ENCODE measurements at places on chromosomes 7 and 10.

DNA sequence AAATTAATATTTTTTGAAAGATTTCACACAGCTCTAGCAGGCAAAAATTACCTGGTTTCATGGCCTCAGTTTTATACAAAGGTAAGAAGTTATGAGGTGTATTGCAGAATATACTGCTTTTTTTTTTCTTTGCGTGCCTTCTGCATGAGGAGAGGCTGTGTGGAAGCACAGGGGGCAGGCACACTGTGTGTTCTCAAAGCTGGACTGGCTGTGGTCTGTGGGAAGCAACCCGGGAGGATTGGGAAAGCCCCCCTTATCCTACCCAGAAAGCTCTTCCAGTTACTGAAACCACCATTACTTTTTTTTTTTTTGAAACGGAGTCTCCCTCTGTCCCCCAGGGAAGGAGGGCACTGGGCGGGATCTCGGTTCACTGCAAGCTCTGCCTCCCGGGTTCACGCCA, 25.0 kb downstream of the ADARB2 start:
- no peak for DNase-seq

DNA sequence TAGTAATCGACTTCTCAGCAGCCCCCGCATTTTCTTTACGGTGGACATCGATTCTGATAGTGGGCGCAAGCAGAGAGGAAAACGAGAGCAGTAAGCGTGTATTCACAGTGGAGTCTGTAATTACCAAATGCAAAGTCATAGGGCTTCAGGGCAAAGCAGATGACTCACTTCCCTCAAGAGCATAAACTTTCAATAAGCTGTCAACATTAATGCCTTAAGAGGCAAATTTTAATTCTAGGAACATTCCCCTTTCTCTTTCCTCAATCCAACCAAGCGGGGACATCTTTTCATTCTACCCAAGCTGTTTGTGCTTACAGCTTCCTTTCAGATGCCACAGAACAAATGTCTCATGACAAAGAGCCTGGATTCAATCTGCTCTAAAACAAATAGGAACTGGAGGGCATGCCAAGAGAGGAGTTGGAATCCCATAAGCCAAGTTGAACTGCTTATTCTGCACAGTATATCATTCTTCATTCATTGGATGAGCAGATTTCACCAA, 48.6 kb downstream of the MALSU1 start:
- no peak for DNase-seq

DNA sequence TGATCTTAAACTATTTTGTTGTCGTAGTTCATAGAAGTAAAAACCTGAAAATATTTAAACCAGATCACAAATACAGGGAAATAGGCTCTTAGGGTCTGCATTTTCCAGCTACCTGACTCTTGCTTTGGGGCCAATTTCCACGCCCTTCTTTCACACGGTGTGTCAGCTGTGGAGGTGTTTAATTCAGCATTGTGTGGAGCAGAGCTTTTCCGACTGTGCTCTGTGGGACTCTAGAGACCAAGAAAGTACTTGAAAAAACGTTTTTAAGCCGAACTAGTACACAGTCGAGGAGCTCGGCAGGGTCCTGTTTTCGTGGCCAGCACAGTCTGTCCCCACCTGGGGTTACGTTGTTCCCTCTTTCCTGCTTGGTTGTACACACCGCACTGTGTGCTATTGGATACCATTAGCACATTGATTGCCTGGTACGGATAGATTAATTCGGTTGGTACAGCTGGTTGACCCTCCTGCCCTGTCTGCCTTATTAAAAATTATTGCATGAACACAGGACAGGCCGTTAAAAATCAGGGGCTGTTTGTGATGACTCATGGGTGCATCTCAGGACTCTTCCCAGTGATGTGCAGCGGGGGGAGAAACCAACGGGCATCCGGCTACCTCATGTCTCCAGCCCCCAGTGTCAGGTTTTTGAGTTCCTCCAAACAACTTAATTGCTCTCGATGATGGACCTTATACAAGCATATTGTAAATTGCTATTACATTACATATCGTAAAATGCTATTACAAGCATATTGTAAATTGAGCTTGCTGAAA, 80.7 kb upstream of the BTBD16 start:
- no peak for DNase-seq

DNA sequence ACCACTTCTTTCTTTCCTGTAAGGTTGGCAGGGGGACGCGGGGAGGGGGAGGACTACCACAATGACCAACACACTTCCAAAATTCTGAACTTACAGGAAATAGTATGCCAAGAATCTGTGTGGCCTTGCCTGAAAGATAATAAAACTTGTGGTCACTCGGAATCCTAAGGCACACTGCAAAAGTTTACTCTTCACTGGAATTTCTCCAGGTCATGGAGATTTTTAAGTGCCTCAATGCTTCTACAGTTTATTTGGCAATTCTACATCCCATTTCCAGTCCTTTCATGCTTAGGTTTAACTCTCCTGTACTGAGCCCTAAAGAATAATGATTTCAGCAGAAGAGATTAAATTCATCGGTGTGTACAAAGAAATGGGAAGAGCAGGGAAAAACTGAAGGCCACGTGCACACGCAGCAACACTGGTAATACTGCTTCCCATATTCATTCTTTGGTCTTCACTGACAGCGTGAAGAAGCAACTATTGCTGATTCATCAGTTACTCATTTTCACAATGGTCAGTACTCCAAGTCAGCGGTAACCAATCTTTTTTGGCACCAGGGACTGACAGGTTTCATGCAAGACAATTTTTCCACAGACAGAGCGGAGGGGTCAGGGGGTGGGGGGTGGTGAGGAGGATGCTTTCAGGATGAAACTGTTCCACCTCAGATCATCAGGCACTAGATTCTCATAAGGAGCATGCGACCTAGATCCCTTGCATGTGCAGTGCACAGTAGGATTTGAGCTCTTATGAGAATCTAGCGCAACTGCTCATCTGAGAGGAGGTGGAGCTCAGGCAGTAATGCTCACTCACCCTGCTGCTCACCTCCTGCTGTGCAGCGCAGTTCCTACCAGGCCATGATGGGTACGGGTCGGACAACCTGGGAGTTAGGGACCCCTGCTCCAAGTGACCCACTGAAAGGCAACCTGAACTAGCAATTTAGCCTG, 9.8 kb downstream of the LARP4B start:
- DNase-seq = no peak

DNA sequence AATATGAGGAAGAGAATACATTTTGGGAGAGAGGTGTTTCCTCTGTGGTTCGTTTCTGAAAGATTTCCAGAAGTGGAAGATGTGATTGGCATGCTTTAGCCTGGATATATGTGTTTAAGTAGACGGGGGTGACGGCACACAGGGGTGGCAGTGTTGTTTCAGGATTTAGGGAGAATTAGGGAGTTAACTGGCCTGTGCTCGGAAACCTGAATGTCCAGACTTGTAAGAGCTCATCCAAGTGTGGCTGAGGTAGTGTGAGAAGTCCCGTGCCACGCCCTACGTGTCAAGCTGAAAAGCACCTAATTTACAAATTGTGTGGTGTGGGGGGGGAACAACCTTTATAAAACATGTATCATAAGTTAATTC, 1.1 kb downstream of the RALA start:
- no peak for DNase-seq

DNA sequence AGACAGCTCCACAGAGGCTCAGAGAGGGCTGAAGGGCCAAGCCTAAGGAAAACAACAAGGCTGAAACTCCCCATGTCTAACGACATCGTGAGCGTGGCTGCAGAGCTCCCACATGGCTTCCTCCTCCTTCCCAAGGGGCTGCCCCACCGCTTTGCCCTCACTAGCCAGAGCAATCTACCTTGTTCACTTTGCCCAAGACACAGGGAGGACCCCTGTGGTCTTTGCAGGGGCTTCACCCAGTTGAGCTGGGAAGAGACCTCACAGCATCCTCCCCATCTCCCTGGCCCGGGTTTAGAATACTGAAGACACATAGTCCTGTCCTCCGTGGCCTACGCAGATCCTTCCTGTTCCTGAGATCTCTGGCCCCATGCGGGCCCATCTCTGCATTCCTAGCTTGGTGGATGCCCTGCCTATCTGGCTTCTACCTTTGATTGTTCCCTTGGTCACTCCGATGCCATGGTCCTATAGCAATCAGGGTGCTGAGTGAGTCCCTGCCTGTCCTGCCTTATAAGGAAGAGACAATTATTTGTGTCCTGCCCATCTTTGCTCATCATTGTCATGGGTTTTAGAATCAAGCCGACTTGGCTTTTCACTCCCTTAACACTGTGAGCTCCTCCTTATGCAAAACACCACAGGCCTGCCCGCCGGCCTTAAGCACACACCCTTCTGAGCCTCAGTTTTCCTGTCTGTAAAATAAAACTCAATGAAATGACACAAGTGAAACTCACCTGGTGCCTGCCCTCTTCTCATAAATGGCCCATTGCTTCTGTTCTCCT, 73.2 kb downstream of the PARP12 start:
- no peak for DNase-seq

DNA sequence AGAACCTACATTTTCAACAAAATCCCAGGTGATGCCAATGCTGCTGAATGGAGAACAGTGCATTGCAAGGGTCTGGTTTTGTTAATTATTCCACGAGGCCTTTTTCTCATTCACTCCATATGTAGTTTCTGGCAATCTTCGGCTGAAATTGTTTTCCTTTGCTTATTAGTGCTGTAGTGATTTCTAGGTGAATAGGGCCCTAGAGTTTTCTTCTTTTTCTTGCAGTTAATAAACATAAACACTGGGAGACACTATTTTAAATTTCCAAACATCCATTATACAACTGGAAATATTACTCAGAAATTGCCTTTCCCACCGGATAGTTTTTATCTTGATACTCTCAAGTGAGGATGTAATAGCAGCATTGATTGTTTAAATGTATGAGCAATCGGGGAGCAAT, 435.6 kb downstream of the XPNPEP1 start:
- DNase-seq = no peak

GRCh38 chr10:17872191-17873091, 63.3 kb downstream of the MRC1 start:
- no peak for DNase-seq

GRCh38 chr10:54653518-54653917, 147.5 kb downstream of the PCDH15 start:
- DNase-seq = no peak

- DNase-seq = no peak
Measured at GRCh38 chr7:75957021-75957736, 37.2 kb downstream of the TMEM120A start.

GRCh38 chr7:113060100-113060499, 26.5 kb downstream of the GPR85 start:
- no peak for DNase-seq

DNA sequence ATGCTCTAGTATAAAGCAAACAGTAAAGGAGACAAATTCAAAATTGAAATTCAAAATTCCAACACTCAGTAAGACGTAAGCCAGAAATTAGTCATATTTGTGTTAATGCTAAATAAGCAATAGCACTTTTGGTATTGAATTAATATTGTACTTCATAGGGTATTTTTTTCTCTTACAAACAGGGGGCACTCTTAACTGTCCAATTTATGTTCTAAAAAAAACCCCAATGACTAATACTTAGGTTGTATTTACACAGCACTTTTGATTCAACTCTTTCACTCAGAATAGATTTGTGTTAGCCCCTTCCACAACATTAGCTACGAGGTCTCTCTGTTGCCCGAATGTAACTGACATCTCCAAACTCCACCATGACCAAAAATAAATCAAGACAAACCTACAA, 284.9 kb upstream of the COBL start:
- no peak for DNase-seq

- DNase-seq = no peak
Measured at GRCh38 chr10:35451151-35452016, 115.1 kb downstream of the CCNY start.

DNA sequence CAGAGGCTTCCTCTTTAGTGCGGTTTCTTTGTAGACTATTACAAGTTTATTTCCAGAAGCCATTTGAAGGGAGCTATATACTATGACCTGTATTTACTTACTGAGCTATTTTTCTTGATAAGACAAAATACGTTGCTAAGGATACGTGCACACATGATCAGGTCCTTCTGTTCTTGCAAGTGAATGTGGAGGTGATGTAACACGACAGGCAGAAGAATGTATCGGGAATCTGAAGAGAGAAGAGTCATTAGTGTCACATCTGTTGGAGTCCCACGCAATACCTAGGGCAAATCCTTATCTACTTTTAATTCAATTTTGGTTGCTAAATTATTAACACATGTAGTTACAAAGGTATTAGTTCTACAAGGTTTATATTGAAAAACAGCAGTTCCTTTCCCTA, 284.6 kb upstream of the IMMP2L start:
- DNase-seq = no peak

GRCh38 chr10:129335942-129336341, 131.1 kb upstream of the MGMT start:
- DNase-seq = no peak

Data from NCI-H524 treated with DMSO at 0.1 percent for 48 hours (cell line).